CD4-positive, alpha-beta T cell treated with Interleukin-6 at 100 ng/mL for 8 hours (primary cell): ENCODE measurements at places on chromosomes 7 and 10.
A peak's percentile ranks its signal among the peaks of the same experiment; 100 is the strongest.

DNA sequence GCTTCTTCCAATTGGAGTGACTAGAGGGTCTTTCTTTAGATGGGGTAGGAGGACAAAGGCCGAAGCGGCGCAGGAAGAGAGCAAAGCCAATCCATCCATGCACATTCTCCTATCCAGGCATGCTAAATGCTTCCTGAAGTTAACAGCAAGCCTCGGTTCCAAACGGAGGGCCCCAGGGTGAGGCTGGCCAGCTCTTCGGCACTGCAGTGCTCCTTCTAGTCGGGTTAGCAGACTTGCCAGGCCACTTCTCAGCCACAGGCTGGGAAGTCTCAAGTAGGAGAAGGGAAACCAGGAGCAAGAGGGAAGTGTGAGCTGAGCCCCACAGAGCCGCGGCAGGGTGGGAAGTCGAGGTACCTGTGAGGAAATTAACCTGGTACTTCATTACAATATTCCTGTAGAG, 253.8 kb upstream of the INHBA start:
- no peak for DNase-seq

GRCh38 chr10:127943336-127943910, 36.5 kb downstream of the PTPRE start:
- DNase-seq = no peak

- DNase-seq = no peak
These were observed 75.2 kb downstream of the PARD3 start for GRCh38 chr10:34739915-34740314.

- peak; percentile 59 for DNase-seq
These were observed 20.3 kb upstream of the IGF2BP3 start for GRCh38 chr7:23490357-23491135.

DNA sequence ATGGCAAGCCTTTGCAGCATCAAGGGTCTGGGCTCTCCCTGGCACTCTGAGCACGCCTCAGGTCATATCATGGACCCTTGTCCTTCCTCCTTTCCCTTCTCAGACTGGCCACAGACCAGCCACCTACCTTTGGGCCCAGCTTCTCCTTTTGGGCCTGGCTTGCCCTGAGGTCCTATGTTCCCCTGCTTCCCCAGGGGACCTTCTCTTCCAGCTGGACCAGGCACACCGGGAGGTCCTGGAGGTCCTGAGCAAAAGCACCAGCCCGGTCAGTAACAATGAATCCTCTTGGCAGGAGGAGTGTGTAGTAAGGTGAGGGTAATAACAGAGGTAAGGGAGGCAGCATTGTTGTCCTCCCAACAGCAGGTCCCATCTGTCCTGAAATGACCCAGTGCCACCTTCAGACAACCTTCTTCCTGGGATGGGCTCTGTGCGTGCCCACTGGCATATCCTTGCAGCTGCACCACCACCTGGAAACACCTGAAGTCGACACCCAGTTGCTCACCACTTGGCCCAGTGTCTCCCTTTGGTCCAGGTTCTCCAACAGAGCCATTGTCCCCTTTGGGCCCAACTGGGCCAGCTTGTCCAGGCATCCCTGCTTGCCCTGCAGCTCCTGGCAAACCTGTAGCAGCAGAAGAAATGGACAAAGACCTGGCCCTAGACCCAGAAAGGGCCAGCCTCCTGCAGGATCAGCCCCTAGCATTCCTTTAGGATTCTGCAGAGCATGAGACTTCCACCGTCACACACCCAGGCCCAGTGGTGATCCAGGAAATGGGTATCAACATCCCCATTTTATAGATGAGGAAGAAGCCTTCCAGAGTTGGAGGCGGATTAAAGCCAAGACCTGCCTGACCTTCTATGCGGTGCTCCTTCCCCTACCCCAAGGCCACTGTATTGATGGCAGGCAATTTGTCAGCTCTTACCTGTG, 6.4 kb downstream of the SFTPD start:
- DNase-seq = no peak

DNA sequence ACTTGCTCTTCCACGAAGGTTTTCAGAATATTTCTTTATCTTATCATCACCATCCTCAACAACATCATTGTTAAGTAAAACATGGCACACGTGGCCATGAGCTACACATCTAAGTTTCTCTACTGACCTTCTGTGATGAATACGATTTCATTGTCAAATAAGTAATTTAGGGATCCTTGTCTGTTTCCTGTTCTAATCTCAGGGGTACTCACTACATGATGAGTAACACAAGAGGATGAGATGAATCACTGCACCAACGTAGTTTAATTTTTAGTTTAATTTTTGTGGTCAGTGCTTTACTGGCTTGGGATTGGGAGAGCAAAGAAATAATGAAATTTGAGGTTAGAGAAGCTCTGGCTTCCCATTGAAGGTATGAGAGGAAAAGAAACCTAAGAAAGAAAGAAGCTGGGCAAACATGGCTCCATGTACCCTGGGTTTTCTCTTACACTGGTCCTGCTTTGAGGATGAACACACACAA, 461.9 kb upstream of the KLF6 start:
- DNase-seq = no peak

GRCh38 chr10:75593692-75594556, 162.5 kb downstream of the LRMDA start:
- no peak for DNase-seq

- no peak for DNase-seq
These were observed 94.8 kb upstream of the CDK13 start for GRCh38 chr7:39855325-39855674.

- no peak for DNase-seq
These were observed 403 bp upstream of the ENO4 start for GRCh38 chr10:116848944-116849247.

DNA sequence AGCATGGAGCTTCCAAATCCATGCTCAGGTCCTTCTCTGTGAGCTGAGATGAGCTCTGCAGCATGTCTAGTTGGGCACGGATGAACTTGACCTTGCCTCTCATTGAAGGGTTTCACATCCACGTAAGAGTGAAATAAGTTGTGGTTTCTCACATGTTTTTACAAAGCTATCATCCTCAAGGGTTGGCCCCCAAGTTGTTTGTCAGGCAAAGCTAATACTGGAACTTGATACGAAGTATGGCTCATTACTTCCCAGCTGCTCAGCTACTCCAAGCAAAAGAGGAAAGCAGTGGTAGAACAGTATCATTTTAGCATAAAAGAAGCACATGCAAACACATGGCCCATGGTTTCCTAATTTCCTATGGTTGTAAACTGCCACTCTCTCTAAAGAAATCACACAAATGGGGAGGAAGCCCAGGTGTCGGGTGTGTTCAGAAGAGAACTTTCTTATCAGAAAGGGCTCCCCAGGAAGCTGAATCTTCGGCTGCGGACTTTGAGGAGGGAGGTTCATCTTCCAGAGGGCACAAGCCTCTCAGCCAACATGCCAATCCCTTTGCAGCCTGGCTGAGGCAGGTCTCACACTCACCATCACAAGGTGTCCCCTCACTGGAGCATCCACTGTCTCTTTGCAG, 45.3 kb downstream of the PDLIM1 start:
- DNase-seq = no peak

DNA sequence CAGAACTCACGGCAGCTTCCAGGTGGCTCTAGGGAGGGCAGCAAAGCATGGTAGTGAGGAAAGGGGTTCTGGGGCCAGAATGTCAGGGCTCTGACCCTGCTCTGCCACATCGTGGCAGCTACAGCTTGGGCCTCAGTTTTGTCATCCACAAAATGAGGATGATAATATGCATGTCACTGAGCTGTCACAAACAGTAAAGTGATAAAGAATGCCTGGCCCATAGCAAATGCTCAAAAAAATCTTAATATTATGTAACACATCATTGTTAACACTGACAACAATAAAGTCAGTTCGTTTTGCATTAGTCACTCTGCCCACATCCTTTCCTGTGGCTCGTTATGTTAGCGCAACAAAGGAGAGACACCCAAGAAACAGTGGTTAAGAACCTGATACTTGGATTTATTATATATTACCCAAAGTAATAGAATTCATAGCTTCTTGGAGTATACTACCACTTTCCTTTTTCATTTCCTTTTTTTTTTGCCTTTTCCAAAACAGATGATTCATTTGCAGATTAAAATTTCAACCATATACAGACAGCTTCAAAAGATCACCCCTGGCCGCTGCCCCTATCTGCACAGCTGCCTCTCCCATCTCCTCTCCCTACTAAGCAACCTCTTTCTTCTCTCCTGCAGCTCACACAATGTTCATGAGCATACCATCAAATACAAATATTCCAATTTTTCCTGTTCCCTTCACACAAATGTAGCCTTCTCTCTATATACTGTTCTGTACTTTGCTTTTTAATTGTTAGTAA, 45.5 kb upstream of the DDC start:
- peak; percentile 71 for DNase-seq

- no peak for DNase-seq
These were observed 757.9 kb downstream of the GRID1 start for GRCh38 chr10:85608706-85609105.

DNA sequence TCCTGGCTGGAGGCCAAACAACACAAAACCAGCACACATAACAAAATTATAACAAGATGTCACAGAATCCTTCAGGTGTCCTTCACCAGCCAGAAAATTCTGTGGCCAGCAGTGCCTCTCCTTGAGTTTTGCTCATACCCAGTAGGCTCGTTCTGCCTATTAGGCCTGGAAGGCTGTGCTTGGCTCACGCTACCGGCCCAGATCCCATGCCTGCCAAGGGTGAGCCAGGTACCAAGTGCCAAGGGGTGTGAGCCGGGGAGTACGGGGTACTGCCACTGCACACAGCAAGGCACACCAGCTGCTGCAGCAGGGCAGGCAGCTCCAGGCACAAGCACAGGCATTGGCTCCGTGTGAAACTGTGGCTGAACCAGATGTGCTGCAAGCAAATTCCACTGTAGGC, 1562.0 kb downstream of the REEP3 start:
- DNase-seq = no peak

DNA sequence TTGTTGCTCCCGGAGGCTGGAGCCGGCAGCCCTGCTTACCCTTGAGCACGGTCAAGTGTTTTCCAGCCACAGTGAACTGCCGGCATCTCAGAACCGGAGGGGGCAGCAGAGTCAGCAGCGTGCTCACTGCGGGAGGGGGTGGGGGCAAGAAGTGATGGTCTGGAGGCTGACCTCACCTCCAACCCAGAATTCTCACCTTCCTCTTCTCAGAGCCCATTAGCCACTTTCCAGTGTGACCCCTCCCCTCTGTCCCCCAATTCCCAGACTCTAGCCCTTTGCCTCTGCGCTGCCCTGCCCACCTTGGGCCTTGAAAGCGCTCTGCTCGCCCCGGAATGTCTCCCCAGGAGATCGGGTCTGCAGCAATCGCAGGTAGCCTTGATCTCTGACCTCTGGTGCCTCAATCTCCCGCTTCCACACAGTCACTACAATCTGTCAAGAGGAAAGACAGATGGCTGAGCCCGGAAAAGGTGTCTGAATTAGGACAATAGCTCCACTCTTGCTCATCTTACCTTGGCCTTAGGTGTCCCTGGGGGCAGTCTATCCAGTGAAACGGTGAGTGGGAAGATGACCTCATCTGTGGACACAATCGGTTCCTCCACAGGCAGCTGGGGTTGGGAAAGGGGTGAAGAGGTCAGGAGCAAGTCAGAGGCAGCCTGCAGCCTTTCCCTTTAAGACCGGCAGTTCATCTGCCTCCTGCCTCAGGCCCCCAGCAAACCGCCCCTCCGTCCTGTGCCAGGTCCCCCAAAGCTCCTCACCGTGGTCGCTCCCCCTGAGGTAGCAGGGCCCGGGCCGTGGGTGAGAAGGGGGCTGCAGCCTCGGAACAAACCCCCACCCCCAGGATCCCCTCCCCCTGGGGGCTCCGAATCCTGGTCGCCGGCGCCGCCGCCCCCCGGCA, 942 bp downstream of the TRAPPC14 start:
- no peak for DNase-seq

- DNase-seq = no peak
These were observed 57.1 kb upstream of the DYNC1I1 start for GRCh38 chr7:95715274-95715673.

DNA sequence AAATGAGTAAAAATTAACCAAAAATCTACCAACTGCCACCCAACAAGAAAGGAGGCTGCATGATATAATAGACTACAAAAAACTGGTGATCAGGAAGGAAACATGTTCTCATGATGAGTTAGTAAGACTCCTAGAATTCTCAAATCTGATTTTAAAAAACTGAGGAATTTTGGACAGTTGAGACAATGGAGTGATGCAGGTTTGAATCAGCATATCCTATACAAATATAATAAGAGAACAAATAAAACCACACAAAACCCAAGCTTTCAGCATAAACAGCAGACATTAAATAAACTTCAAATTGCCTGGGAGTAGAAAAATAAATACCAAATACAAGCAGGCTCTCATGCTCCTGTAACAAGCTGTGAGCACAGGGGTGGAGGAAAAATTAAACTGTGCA, 57.8 kb downstream of the SLC25A40 start:
- no peak for DNase-seq

- DNase-seq = no peak
These were observed 157.6 kb upstream of the LANCL2 start for GRCh38 chr7:55207436-55208125.

GRCh38 chr10:117001144-117001543, 3.8 kb downstream of the SHTN1 start:
- no peak for DNase-seq

- DNase-seq = no peak
These were observed 150.4 kb downstream of the ACTR3B start for GRCh38 chr7:152909683-152910544.

GRCh38 chr7:44102846-44103565, 1.1 kb upstream of the AEBP1 start:
- no peak for DNase-seq

DNA sequence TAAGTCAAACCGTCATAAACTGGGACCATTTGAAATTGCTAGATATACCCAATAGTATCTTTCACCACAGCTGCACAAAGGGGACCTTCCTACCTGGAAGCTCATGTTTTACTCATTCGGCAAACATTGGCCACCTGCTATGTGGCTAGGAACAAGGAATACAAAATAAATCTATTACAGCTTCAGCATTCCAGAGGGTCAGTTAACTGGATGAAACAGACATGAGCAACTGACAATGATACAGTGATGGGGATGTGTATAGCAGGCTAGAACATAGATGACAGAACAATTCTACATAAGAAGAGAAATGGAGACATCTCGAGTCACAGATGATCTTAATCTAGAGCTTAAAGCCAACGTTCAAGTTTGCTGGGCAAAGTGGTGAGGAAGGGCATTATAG, 3.1 kb upstream of the SMURF1 start:
- DNase-seq = no peak

GRCh38 chr7:32319012-32319382, 171.2 kb downstream of the LSM5 start:
- DNase-seq = no peak

GRCh38 chr10:60315311-60315710, 74.4 kb downstream of the ANK3 start:
- no peak for DNase-seq

DNA sequence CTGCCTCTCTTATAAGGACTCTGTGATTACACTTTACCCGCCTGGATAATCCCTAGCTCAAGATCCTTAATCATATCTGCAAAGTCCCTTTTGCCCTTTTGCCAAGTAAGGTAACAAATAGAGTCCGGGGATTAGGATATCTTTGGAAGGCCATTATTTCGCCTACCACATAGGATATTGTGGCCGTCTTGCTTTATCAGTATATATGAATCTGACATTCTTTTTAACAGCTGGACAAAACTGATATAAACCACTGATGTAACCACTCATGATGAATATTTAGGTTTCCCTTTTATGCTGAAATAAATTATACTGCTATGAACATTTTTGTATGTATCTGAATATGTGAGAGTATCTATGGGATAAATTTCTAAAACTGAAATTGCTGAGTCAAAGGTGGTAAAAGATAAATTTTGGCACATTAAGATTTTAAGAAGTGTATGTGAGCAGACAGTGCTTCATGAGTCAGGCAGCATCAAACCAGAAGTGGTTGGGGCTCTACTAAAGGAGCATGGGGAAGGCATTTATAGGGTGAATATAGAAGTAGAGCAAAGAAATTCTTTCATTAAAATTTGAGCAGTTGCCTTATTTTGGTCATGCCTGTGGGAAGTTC, 44.7 kb downstream of the AVL9 start:
- DNase-seq = no peak
